CD8-positive, alpha-beta T cell (primary cell): ENCODE measurements at places on chromosomes 1 and 21.
A peak's percentile ranks its signal among the peaks of the same experiment; 100 is the strongest.

GRCh38 chr1:92476071-92476631 is 10.6 kb downstream of the GFI1 start:
- peak; percentile 93 for DNase-seq

- DNase-seq: no peak
Observed at GRCh38 chr1:169044971-169045370, 61.5 kb upstream of the ATP1B1 start.

GRCh38 chr1:6785728-6786505 is 663 bp downstream of the CAMTA1 start:
- peak; percentile 31 for DNase-seq

GRCh38 chr1:36239941-36240637 is 15.8 kb downstream of the THRAP3 start:
- no peak for DNase-seq

DNA sequence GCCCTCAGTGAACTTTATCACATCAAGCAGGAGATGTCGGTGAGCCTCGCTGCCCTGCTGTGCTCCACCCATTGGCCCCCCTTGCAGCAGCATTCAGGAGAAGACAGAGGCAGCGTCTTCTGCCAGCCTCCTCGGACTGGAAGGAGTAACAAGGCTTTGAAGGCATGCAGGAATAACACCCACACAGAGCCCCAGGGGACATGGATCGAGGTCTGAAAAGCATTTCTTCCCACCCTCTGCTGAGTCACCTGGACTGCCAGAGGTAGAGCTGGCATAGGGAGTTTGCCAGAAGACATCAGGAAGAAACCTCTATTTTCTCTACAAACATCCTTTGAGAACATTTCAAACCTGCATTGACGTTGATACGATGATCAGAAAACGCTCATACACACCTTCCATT is 42.9 kb downstream of the COL18A1 start:
- DNase-seq: no peak
